Mucosa of gallbladder (tissue), 1 donor: ENCODE measurements at places on chromosomes 13 and 19. TPM values are rescaled to one million over a fixed set of nuclear protein-coding genes. Genes with fewer than 3 reads are reported as not detected.

Gene PSPN
- total RNA-seq: 4.5 TPM

Gene SAE1
- total RNA-seq: 57.4 TPM

Gene EFNB2
- 12.9 TPM for total RNA-seq

Gene GRIN2D
- 0.69 TPM for total RNA-seq

Gene TTC9B
- total RNA-seq: not detected

Gene IL17D
- total RNA-seq: 7.1 TPM

Gene RPL13A
- 2,400 TPM for total RNA-seq

Gene KLHL1
- not detected for total RNA-seq

Gene GJB6
- total RNA-seq: 4.0 TPM

Gene HRC
- 2.1 TPM for total RNA-seq

Gene ADGRE2
- 5.1 TPM for total RNA-seq

Gene P2RY11
- 17.8 TPM for total RNA-seq

Gene CABP5
- total RNA-seq: not detected

Gene KLK10
- total RNA-seq: 42.8 TPM

Gene PSG2
- not detected for total RNA-seq

Gene TMPRSS9
- not detected for total RNA-seq

Gene NAPSA
- total RNA-seq: 8.1 TPM

Gene KEAP1
- total RNA-seq: 81.7 TPM

Gene SERTAD3
- total RNA-seq: 38.8 TPM

Gene OR10H5
- total RNA-seq: not detected

Gene NCR1
- 0.32 TPM for total RNA-seq

Gene CGB1
- total RNA-seq: not detected

Gene CDX2
- total RNA-seq: 0.17 TPM

Gene ENOX1
- total RNA-seq: 2.0 TPM

Gene SGCG
- 0.20 TPM for total RNA-seq

Gene FBXO46
- total RNA-seq: 22.0 TPM

Gene CA11
- total RNA-seq: 46.2 TPM

Gene GNA15
- total RNA-seq: 6.4 TPM

Gene SDHAF1
- 20.0 TPM for total RNA-seq

Gene SIAH3
- 0.06 TPM for total RNA-seq

Gene CFAP97D2
- total RNA-seq: not detected

Gene OLFM2
- total RNA-seq: 10.8 TPM

Gene ATP4B
- not detected for total RNA-seq

Gene EMC10
- total RNA-seq: 182 TPM

Gene TEX26
- 0.26 TPM for total RNA-seq

Gene ANGPTL8
- 0.95 TPM for total RNA-seq

Gene SIGLECL1
- not detected for total RNA-seq

Gene ZNF491
- 3.9 TPM for total RNA-seq

Gene EPSTI1
- total RNA-seq: 9.0 TPM

Gene NCAN
- not detected for total RNA-seq

Gene RHPN2
- 50.4 TPM for total RNA-seq

Gene PGLYRP1
- not detected for total RNA-seq

Gene IGFL1
- total RNA-seq: not detected
